ENCODE measurements at places on chromosomes 11 and 22.

DNA sequence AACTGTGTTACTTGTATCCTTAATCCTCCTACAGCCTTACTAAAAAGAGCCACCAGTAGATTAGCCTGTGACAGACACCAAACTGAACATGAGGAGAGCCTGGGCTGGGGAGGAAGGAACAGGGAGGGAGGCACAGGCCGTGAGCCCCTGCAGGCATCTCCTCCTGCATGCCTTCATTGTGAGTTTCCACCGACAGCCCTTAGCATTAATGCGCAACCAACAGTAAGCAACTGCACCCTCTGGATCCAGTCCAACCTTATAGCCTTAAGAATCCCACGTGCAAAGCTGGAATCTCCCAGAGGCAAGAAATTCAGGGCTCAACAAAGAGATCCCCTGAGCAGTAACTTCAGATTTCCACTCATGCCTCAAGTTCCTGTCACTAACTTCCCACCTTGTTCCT, 84.6 kb downstream of the ETS1 start:
- no peak for DNase-seq

DNA sequence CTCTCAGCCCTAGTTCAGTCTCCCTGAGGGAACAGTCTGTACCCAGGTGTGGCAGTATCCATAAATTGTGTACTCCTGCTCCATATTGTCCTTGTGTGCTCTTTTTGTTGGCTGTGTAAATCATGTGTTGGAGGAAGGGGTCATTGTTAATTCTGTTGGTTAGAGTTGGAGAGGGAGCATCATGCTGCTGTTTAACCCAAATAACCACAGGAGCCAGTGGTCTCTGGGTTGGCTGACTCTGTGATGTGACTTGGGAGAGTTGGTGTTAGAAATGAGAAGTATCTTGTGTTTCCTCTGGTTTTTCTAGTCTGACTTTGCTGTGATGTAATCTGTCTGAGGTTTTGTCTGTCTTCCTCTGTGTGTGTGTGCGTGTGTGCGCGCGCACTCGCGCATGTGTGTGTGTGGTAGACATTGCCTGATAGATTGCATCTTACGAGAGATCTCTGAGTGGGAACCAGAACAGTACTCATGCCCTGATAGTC, 30.5 kb downstream of the CTNND1 start:
- no peak for DNase-seq

DNA sequence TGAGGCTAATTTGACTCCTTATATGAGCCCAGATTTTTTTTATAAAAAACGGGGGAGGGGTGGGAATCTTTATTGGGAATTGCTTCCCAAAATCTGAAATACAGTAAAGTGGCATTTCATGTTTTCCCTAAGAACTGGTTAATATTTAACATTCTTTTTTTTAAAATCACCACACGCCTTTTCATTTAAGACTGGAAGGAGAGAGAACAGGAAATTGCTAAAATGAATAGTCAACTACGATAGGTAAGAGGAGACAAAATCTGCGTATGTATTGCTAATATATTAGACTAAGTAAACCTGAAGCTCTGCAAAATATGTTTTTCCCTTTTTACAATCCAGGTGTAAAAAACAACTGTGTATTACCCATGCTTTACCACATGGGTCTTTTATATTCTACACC, 57.0 kb downstream of the SOX6 start:
- peak; percentile 26 for DNase-seq

- no peak for DNase-seq
These were observed 4.3 kb upstream of the FUT4 start for GRCh38 chr11:94539420-94539819.

GRCh38 chr22:24133187-24133965, 47.9 kb upstream of the SUSD2 start:
- DNase-seq, result no peak

- no peak for DNase-seq
These were observed 3.9 kb upstream of the GNAZ start for GRCh38 chr22:23066200-23067022.

GRCh38 chr22:49587421-49587820, 240.3 kb downstream of the BRD1 start:
- DNase-seq, result no peak

GRCh38 chr11:76798671-76799065, 15.5 kb downstream of the TSKU start:
- no peak for DNase-seq

GRCh38 chr11:68375766-68376165, 63.4 kb downstream of the LRP5 start:
- DNase-seq, result no peak

GRCh38 chr22:45292731-45293442, 8.1 kb downstream of the UPK3A start:
- no peak for DNase-seq

- no peak for DNase-seq
These were observed 12.1 kb downstream of the C11orf97 start for GRCh38 chr11:94524341-94524740.

GRCh38 chr11:130872513-130872912, 43.8 kb downstream of the SNX19 start:
- no peak for DNase-seq

DNA sequence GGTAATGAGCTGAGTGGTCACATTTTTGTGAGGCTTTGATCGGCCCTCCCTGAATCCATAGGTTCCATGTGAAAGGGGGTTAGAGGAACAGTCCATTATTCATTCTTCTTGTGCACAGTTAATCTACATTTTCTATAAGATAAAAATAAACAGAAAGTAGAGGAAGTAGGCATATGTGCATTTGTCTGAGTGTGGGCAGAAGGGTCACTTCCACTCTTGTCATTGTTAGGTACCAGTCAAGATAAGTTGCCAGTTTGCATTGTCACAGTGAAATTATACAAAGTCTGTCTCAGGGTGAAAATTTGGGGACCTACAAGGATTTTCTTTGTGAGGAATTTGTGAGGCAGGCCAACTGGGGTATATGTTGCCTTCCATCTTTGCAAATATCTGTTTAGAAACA, 4.6 kb upstream of the APOL4 start:
- DNase-seq, result no peak

- DNase-seq, result no peak
These were observed 13.7 kb downstream of the ARAP1 start for GRCh38 chr11:72738199-72739141.

DNA sequence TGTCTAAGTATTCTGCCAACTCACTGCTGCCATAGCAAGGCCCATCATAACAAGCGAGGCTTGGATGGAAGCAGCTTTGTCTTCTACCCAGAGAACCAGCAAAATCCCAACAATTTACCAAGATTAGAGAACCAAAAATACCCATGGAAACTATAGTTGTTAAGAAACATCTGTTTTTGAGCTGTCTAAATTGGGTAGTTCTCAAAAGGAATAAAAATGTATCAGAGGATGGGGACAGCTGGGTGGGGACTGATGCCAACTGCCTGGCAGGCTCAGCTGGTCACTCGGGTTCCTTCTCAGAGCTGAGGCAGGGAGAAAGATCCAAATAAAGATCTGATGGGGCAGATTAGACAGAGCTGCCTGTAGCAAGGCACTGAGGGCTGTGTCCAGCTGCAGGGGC, 85.9 kb upstream of the GRK3 start:
- no peak for DNase-seq

- DNase-seq, result no peak
These were observed 131.9 kb upstream of the TEAD1 start for GRCh38 chr11:12542186-12542935.

DNA sequence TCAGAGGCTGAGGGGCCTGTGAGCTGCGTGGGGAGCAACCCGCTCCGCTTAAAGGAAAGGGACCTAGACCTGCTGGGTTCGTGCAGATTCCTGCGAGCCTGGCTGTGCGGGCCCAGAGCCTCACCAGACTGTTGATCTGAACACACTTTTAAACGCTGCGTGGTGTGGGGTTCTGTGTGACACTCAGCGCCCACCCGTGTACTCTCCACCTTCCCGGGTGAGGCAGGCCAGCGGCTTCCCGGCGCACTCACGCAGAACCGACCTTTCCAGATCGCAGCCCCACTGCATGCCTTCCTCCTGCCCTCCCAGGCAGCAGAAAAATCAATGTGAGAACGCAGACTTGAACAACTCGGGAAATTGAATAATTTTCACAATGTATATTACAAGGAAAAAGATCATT, 388.6 kb downstream of the TBC1D22A start:
- no peak for DNase-seq

DNA sequence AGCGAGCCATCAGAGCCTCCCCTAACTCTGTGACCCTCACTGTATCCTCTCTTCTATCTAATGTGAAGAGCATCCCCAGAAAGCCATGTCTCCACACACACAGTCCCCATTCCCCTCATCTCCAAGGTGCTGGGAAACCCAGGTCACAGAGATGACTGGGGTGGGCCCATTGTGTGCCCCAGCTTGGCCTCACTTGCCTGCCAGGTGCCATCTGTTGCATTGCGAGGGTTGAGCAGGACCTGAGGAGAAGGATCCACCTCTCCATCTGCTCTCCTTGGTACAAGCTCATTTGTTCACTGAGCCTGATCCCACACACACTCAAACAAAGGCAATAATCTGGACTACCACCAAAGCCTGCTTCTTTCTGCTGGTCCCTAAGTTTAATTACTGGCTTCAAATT, 118.8 kb downstream of the SPATA19 start:
- DNase-seq, result peak; percentile 62

- DNase-seq, result no peak
These were observed 33.0 kb upstream of the SOX10 start for GRCh38 chr22:38017272-38017920.

GRCh38 chr11:91871791-91872190, 352.8 kb upstream of the FAT3 start:
- DNase-seq, result no peak

DNA sequence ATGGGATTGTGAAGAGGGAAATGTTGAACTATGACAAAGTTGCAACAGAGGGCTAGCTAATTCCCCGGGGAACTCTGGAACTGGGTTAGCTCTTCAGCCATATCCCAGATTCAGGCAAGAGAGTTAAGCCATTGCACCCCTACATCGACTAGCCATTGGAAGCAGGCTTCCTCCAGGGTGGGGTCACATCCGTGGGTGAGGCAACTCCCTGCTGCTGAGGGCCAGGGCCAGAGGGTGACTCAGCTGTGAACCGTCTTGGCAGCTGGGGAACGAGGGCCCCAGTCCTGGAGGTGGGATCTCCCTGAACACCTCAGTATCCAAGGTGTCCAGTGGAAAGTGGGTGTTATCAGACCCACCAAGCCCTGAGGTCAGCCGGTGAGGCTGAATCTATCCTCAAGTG, 41.1 kb downstream of the RPS6KA4 start:
- no peak for DNase-seq

GRCh38 chr11:68213555-68214172, 568 bp upstream of the KMT5B start:
- peak; percentile 91 for DNase-seq

Measured in NCI-H1092 treated with DMSO at 0.1 percent for 48 hours (cell line).